ENCODE measurements at places on chromosomes 2 and 18.

DNA sequence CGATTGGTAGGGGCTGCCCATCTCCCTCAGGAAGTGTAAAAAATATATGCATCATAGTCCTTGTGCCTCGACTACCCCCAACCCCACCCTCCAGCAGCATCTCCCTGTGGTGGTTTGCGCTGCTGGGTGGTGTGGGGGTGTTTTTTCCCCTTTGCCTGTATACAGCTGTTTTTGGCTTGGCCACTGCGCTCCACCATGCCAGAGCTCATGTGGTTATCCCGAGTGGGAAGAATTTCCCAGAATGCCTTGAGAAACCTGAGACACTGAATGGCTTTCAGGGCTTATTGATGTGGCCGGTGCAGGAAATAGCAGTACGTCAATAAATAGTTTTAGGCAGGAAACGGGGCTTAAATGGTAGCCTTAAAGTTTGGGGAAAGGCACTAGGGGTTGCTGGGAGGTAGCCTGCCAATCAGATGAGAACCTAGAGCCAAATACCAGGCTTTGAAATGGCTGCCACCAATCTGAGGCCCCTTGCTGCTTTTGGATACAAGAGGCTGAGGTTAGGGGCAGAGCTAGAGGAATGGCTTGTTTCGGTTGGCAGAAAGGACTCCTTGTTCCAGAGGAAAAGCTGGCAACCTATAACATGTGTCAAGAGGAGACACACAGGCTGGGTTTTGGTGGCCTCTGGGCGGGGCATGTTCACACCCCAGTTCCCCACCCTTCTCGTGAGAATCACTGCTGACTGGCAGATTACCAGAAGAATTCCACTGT lies 144.1 kb downstream of the SMAD7 start:
- DNase-seq = no peak

DNA sequence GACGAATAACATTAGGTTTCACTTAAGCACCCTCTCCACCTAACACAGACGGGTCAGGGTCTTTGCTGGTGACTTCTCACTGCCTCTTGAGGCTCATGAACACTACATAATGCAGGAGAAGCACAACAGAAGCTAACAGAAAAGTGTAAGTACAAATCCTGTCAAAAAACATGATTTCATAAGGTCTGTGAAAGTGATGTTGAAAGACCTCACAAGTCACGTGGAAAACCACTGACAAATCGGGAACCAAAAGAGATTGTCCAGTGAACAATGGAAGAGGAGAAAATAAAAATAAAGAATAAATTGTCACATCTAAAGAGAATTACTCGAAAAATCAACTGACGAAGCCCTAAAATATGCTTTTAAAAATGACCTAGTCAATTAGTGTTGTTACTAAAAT lies 14.0 kb downstream of the PSD4 start:
- DNase-seq = no peak

- peak; percentile 41 for DNase-seq
These were observed 844.3 kb downstream of the MBD2 start for GRCh38 chr18:53380063-53380639.

- no peak for DNase-seq
These were observed 102.3 kb upstream of the SMAD7 start for GRCh38 chr18:49052891-49053644.

- no peak for DNase-seq
These were observed 98.3 kb downstream of the SH3YL1 start for GRCh38 chr2:165530-165929.

GRCh38 chr2:150686391-150686790 lies 198.9 kb upstream of the RND3 start:
- no peak for DNase-seq

All from renal cortex interstitium (tissue), 15 donors.